Peyer's patch (tissue), 4 donors: ENCODE measurements at places on chromosomes 1 and 21. TPM values are rescaled to one million over a fixed set of nuclear protein-coding genes. Genes with fewer than 3 reads are reported as not detected.

- no peak for DNase-seq
These were observed 43.2 kb upstream of the ST6GALNAC5 start for GRCh38 chr1:76824106-76824505.

- no peak for DNase-seq
These were observed 144.1 kb downstream of the CDC42BPA start for GRCh38 chr1:227174164-227174563.

DNA sequence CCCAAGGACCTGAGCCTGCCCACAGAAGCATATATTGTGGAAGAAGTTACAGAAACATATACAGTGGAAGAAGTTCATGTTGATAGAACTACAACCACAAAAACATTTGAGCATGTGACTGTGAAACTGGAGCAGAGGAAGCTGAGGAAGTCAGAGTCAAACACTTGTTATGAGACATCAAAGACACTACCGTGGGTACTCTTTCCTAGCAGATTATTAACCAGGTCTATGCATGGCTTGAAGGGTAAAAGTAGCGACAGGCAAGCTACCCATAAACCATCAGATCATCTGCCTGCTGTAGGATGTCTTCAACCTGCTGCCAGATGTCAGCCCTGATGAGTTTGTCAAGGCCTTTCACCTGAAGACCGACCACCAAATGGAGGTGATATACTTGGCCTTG lies 35.8 kb downstream of the IVNS1ABP start:
- no peak for DNase-seq

GRCh38 chr1:1799716-1800115 lies 21.4 kb upstream of the NADK start:
- no peak for DNase-seq

- no peak for DNase-seq
These were observed at the start of gene LRRC39 for GRCh38 chr1:100178091-100178490. TSS of gene LRRC39 (minus strand) at chr1:100178256. CDS start at chr1:100168516, 9,740 bp downstream.

- peak; percentile 30 for DNase-seq
These were observed 719 bp downstream of the SOD1 start for GRCh38 chr21:31660259-31660565.

DNA sequence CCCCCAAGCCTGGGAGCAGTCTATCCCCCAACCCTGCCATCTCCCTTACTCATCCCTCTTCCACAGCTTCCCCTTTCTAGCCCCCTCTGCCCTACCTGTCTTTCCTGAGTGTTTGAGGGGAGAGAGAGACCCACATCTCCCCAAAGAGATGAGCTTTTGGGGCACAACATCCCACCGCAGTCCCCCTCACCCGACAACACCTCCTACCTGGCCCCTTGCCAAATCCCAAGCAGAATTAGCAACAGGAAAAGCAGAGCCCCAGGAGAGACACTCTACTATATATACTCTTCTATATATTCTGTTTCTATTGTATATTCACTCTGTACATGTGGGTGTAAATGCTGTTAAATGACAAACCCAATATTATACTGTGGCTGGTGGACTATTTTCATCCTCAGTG lies 9.9 kb upstream of the KCNC4 start:
- no peak for DNase-seq

DNA sequence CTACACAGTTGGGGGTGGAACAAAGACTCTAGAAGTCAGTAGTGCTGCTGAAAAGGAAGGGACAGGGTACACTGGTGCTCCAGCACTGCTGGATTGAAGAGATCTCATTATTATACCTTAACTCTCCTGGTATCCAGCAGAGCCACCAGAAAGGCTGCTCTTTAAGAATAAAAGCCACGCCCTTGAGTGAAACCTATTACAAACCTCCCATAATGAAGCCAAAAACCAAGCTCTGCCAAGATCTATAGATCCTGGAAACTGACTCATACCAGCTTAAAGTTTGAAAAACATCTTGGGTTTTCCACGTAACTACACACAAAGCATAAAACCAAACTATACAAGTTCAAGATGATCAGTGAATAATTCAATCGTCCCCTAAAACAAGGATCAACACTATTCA lies 38.0 kb downstream of the ADSS2 start:
- no peak for DNase-seq

GRCh38 chr1:53467391-53467790 lies 8.2 kb downstream of the DMRTB1 start:
- DNase-seq: no peak

DNA sequence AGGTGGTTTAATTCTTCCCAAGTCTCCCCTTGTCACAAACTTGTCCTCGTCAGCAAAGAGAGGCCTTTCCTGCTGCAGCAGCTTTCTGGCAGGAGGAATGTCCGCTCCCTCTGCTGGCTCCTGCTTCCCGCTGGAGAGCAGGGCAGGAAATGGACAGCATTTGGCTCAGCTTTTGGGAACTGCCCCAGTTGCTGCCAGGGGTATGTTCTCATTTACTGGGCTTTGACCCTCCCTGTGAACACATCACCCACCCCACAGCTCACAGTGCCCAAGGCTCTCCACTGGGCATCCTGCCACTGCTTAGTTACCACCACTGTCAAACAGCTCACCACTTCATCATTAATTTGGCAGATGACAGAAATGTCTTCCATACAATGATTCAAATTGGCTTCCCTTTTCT lies 75.4 kb downstream of the MRPL37 start:
- no peak for DNase-seq

- DNase-seq: no peak
These were observed 30.0 kb upstream of the SGIP1 start for GRCh38 chr1:66503841-66504470.

- DNase-seq: no peak
These were observed 45.8 kb downstream of the GDAP2 start for GRCh38 chr1:117883616-117884015.

DNA sequence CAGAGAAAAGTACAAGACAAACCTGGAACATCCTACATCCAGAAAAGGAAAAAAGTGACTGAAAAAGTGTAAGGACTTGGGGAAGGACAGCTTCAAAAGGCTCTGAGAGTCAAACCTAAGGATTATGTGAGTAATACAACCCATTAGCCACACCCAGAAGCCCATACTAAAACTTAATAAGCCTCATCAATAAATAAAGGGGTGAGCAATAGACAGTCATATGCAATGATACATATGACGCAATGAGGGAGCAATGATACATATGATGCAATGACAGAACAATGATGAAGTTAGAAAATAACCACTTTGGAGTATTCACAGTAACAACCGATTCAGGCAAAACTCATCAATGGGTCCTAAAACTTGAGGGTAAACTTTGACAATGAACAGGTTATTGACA lies 50.1 kb downstream of the BRWD1 start:
- DNase-seq: no peak

- no peak for DNase-seq
These were observed 30.8 kb upstream of the PLCH2 start for GRCh38 chr1:2445162-2445822.

- no peak for DNase-seq
These were observed 8.5 kb downstream of the SOAT1 start for GRCh38 chr1:179302070-179302469.

- peak; percentile 64 for DNase-seq
These were observed 19.6 kb downstream of the SPATA45 start for GRCh38 chr1:212827831-212828278.

DNA sequence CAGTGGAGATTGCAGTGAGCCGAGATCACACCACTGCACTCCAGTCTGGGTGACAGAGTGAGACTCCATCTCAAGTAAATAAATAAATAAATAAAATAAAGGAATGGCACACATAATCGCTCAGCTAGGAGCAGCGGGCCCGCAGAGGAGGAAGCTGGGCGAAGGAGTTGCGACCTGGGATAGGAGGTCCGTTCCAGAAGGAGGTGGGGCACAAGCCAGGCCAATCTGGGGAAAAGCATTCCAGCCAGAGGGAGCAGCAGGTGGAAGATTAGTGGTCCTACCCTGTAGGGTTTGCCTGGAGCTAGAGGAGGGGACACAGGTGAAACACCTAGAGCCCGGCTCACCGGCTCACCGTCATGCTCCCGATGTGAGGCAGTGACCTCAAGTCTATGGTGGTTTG lies 40.3 kb upstream of the CASZ1 start:
- no peak for DNase-seq

DNA sequence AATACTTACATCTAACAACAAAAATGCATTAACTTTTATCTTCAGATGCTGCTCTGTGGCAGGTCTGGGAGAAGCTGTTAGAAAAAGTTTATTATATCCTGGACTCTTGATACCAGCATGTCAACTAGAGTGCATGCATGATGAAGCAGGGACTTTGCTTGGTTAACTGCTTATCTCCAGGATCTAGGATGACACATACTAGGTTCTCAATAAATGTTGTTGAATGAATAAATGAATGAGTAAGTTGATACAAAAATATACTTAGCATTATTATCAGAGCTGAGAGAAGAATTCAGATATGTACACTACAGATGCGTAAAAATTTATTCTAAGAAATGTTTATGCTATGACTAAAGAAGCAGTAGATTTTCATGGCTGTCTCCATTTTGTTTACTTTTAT lies 304.3 kb downstream of the LTN1 start:
- no peak for DNase-seq

DNA sequence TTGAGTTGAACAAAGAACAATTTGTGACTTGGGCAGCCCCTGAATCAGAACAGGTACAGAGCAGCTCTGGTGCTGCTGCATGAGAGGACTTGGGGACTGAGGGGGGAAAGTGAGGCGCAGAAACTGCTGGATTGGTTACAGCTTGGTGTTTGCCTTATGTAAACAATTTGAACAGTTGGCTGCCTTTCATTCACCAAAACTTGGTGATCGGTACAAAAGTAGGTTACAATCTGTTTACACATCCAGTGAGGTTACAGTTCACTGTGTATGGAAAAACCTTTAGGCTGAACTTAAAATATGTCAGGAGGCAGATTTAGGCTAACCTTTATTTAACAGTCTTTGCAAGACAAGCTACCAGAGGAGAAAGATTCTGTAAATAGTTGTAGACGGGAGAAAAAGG lies 28.6 kb upstream of the MTR start:
- DNase-seq: no peak

Gene USH2A
- not detected for total RNA-seq

Gene TRABD2B
- total RNA-seq: 0.95 TPM

Gene GUCA2A
- 1,270 TPM for total RNA-seq

Gene DYRK1A
- 70.9 TPM for total RNA-seq

Gene ORC1
- total RNA-seq: 3.3 TPM

Gene PRKAA2
- total RNA-seq: 1.7 TPM

Gene ANGPTL7
- not detected for total RNA-seq

Gene SLC22A15
- 1.7 TPM for total RNA-seq

Gene ATP6V1G3
- total RNA-seq: not detected

Gene CR1L
- not detected for total RNA-seq
